ENCODE measurements at places on chromosomes 13 and 19. TPM values are rescaled to one million over a fixed set of nuclear protein-coding genes. Genes with fewer than 3 reads are reported as not detected.

Gene FFAR1
- total RNA-seq = not detected

Gene CYP2A6
- not detected for total RNA-seq

Gene OR7C1
- not detected for total RNA-seq

Gene CNN1
- total RNA-seq = not detected

Gene ZNF416
- 5.5 TPM for total RNA-seq

Gene ZNF613
- total RNA-seq = 6.3 TPM

DNA sequence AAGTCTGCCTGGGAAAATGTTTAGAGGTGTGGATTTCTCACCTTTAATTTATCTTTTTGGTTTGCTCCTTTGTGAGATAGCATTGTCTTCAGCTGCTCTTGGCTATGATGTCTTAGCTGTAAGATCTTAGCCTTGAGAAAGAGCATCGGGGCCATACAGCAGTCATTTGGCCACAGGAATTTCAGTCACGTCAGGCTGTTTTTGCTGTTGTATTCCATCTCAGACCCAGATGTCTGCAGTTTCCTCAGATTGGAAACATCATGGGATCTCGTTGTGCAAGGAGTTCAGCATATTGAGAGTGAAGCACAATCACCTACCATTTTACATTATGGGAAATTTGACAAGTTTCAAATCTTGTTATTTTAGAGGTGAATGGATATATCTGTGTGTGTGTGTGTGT lies 89.3 kb upstream of the C1QTNF9B start:
- peaks cover 20% of the 10 kb centered on the region for H3K27me3 ChIP-seq
- no peaks in the 10 kb centered on the region for H3K36me3 ChIP-seq
- H3K4me3 ChIP-seq = no peak overlapping the region

DNA sequence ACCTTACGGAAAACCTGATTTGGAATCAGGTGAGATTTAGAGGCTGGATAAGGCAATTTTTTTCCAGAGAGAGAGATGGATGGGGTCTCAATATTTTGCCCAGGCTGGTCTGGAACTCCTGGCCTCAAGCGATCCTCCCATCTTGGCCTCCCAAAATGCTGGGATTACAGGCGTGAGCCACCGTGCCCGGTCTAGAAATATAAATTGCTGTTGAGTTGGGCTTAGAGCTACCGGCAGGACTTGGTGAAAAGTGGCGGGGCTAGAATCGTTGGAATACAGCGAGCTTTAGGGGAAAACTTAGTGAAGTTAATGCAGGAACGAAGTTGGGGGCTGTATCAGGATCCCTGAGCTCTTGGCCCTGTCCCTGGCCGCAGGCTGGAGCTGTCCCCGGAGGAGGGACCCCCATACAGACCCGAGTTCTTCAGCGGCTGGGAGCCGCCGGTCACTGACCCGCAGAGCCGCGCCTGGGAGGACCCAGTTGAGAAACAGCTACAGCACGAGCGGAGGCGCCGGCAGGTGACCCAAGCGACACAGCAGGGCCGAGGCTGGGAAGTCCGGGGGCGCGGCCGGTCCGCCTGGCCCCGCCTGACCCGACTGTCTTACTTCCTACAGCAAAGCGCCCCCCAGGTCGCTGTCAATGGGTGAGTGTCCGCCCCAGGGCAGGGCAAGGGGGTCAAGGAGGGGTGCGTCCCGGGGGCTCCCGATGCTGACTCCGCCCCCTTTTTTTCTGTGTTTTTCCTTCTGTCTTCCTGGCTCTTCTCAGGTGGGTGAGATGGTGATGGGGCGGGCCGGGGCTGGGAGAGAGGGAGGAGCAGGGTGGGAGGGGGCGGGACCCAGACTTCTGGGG lies 7.6 kb downstream of the EPS8L1 start:
- H3K4me1 ChIP-seq = peaks cover 43% of the 10 kb centered on the region
- peaks cover 47% of the 10 kb centered on the region for H3K27me3 ChIP-seq
- no peak overlapping the region for H3K4me3 ChIP-seq
- DNase-seq = no peak

DNA sequence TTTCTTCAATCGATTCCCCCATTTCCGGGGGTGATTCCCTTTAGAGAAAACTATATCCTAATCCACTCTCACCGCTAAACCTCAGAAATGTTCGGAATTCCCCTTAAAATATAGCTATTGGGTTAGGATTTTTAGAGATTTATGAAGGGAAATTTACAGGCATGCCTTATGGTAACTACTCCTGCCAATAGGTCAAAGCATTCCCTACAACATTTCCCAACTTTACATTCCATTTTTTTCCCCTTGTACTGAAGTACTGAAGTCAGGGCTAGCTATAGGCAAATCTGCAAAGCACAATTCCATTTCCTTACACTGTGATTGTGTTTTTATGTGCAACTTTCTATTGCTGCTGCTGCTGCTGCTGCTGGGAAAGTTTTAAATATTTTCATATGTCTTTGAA lies 2.1 kb downstream of the EDNRB start:
- no peak overlapping the region for H3K27ac ChIP-seq
- H3K4me3 ChIP-seq = no peak overlapping the region
- peaks cover 18% of the 10 kb centered on the region for H3K27me3 ChIP-seq
- no peaks in the 10 kb centered on the region for H3K36me3 ChIP-seq
- DNase-seq = no peak
- peaks cover 1% of the 10 kb centered on the region for H3K4me1 ChIP-seq

- H3K27ac ChIP-seq = no peak overlapping the region
- DNase-seq = no peak
- H3K36me3 ChIP-seq = peaks cover 3% of the 10 kb centered on the region
- H3K4me1 ChIP-seq = peaks cover 6% of the 10 kb centered on the region
- no peak overlapping the region for H3K4me3 ChIP-seq
Measured at GRCh38 chr13:110937511-110938285, 22.8 kb upstream of the ANKRD10 start.

DNA sequence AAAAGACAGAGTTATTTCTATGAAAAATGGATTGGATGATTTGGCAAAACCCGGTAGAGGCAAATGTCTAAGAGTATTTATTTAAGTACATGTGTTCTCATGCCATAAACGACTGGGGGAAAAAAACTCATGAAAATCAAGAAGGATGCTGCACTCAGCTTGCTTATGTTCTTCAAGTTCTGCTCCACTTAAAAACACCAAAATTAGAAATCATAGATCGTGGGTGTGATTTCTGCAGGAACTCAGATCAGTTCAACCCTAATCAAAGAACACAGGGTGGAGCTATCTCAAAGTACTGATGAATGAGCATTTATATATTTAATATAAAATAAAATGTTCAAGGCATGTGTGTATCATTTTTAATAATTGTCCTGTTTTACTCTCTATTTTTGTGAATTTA lies 103.8 kb downstream of the FGF14 start:
- no peaks in the 10 kb centered on the region for H3K27me3 ChIP-seq
- H3K4me1 ChIP-seq = no peaks in the 10 kb centered on the region
- no peak for DNase-seq
- H3K36me3 ChIP-seq = no peaks in the 10 kb centered on the region
- H3K27ac ChIP-seq = no peak overlapping the region
- H3K4me3 ChIP-seq = no peak overlapping the region

DNA sequence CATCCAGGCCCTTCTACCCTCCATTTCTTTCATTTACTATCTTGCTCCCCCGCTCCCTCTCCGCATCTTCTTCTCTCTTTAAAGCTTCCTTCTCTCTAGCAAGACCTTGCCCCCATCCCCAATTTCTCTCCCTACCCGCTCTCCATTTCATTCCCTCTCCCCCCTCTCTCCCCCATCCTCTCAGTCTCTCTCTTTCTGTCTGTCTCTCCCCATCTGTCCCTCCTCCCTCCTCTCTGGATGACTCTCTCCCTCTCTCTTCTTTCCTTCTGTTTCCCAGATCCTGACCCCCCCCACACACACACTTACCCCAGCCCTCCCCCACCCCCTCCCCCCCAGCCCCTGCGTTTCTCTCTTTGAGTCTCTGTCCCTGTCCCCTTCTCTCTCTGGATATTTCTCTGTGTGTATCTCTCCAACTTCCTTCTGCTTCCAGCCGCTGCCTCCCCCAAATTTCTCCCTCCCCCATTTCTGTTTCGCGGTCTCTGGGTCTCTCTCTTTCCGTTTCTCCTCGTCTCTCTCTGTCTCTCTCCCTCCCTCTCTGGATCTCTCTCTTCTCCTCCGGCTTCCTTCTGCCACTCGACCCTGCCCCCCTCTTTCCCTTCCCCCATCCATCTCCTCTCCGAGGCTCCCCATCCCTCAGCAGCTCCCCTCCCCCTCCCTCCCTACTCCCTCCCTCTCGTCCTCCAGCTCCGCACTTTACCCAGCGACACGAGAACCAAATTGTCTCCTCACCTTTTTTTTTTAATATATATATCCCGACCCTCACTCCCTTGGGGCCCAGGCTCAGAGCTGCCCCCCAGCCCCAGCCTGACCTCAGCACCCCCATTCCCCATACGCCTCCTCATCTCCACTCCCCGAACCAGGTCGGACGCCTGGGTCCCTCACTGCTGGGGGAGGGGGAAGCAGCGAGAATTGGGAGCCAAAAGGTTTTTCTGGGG lies 3.6 kb upstream of the CACNG8 start:
- H3K36me3 ChIP-seq = no peaks in the 10 kb centered on the region
- no peak overlapping the region for H3K27ac ChIP-seq
- H3K4me3 ChIP-seq = no peak overlapping the region
- H3K4me1 ChIP-seq = no peaks in the 10 kb centered on the region

DNA sequence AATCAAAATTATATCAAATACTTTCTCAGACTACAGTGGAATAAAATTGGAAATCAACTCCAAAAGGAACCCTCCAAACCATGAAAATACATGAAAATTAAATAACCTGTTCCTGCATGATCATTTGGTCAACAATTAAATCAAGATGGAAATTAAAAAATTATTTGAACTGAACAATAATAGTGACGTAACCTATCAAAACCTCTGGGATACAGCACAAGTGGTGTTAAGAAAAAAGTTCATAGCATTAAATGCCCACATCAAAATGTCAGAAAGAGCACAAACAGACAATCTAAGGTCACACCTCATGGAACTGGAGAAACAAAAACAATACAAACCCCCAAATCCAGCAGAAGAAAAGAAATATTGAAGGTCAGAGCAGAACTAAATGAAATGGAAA lies 1460.7 kb downstream of the OLFM4 start:
- H3K27me3 ChIP-seq = no peaks in the 10 kb centered on the region
- no peak for DNase-seq
- H3K4me3 ChIP-seq = no peak overlapping the region
- H3K4me1 ChIP-seq = no peaks in the 10 kb centered on the region

GRCh38 chr13:50078231-50078894 lies 63.1 kb downstream of the KCNRG start:
- peak overlapping the region; percentile 63 for H3K27ac ChIP-seq
- peak overlapping the region; percentile 99 for H3K4me3 ChIP-seq
- H3K27me3 ChIP-seq = no peaks in the 10 kb centered on the region
- DNase-seq = no peak
- peaks cover 54% of the 10 kb centered on the region for H3K36me3 ChIP-seq

DNA sequence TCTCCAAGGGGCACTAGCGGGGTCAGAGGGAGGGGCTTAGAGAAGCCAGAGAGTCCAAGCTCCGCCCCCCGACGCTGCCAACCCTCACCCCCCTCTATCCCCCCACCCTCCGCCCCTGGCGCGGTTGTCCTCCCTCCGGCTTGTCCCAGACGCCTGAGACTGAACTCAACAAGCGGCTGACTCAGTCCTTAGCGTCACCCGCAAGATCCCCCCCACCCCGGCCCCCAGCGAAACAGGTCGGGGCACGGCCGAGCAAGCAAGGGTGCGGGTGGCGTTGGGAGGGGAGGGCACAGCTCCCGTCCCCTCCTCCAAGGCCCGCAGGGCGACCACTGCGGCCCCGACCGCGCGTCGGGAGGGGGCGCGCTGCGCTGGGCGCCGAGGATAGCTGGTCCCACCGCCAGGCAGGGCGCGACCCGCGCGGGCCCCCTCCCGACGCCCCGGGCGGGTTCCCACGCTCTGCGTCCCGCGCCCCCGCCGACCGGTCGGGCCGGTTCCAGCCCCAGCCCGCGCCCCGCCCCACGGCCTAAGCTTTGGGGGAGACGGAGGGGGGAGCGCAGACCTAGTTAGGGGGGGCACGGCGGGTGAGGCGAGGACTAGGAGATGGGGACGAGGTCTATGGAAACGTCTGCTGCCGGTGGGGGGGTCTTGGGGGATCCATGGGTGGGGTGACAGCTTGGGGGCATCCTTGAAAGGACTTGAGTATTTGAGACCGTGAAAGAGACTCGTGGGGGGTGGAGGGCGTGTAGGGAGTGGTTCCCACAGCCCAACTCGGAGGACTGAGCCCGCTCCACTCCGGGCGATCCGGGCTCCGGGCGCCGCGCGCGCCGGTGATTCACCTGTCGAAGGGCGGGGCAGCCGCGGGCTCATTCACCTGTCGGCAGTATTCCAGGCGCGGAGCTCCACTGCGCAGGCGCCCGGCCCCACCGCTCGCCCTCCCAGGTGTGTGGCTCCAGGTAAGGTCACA lies 5.1 kb downstream of the NOTCH3 start:
- DNase-seq = no peak
- no peaks in the 10 kb centered on the region for H3K36me3 ChIP-seq
- H3K27me3 ChIP-seq = peaks cover 41% of the 10 kb centered on the region
- no peak overlapping the region for H3K27ac ChIP-seq

DNA sequence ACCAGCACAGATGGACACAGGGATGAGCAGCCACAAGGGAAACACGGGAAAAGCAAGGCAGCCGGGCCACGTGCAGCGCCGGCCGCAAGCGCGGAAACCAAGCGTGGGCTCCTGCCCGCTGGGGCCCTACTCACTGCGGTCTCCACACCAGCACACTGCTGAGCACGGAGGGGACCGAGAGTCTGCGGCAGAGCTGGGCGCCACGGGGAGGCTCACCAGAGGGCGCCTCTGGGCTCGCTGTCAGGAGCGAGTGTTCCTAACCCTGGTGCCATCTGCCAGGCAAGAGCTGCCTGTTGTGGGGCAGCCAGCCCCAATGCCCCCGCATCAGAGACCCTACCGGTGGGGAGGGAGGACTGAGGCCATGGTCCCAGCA lies 26.5 kb downstream of the MPND start:
- H3K27me3 ChIP-seq = no peaks in the 10 kb centered on the region
- H3K4me1 ChIP-seq = peaks cover 68% of the 10 kb centered on the region
- peaks cover 33% of the 10 kb centered on the region for H3K36me3 ChIP-seq
- peak overlapping the region; percentile 69 for H3K4me3 ChIP-seq
- DNase-seq = peak; percentile 87
- H3K27ac ChIP-seq = peak overlapping the region; percentile 96

DNA sequence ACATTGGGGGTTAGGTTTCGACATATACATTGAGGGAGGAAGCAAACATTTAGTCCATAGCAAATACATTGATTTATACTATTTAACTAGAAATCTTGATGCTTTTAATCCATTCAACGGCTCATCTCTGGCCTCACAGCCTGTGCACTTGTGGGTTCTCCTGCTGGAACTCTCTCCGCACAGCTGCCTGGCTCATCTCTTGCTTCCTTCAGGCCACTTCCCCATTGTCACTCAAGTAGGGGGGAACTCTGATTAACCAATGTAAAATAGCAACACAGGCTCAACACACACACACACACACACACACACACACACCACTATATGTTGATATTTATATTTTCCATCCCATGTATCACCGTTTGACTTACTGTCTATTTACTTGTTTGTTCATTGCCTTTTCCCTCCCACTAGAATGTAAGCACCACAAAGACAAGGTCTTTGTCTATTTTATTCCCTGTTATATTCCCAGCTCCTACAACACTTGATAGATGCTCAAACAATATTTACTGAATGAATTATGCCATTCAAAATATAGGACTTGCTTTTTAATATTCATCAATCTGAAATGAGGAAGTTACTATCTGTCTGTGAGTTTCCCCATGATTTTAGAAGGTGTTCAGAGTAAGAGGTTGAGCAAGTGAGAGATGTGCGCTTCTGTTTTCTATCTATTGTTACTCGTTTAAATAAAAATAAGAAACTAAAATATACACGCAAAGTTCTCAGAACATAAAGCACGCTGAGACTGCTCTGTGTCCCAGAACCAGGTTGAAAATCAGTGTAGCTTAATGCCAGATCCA lies 29.8 kb upstream of the PABPC3 start:
- peaks cover 18% of the 10 kb centered on the region for H3K27me3 ChIP-seq
- no peak overlapping the region for H3K27ac ChIP-seq
- no peak for DNase-seq
- no peaks in the 10 kb centered on the region for H3K36me3 ChIP-seq

GRCh38 chr13:36275190-36276002 lies 22.2 kb downstream of the CCDC169 start:
- H3K36me3 ChIP-seq = no peaks in the 10 kb centered on the region
- no peak overlapping the region for H3K4me3 ChIP-seq
- H3K4me1 ChIP-seq = no peaks in the 10 kb centered on the region

Data from activated CD8-positive, alpha-beta T cell treated with anti-CD3 and anti-CD28 coated beads, Interleukin-2, amount 10 ng/mL, durations not matched to agents 7 days and 5 days (primary cell).